ENCODE measurements at places on chromosomes 3 and 15.

- no peak for DNase-seq
Measured at GRCh38 chr15:67248011-67248505, 6.4 kb downstream of the AAGAB start.

- no peak for DNase-seq
Measured at GRCh38 chr3:47985381-47985780, 30.8 kb downstream of the MAP4 start.

GRCh38 chr15:57780471-57780870 lies 74.0 kb downstream of the POLR2M start:
- DNase-seq, result no peak

DNA sequence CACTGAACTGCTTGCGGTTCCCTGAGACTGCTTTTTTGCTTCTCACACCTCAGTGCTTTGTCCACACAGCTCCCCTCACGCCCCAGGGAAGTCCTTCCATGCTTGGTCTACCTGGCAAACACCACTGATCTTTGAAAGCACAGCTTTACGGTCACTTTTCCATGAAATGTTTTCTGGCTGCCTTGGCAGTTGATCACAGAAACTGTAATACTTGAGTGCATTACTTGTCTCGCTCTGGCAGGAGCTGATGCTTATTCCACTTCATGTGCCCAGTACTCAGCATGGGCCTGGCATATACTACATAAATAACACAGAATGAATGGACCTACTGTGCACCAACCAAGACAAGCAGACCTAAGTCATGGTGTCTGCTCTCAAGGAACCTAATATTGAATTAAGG lies 121.1 kb downstream of the MEX3B start:
- no peak for DNase-seq

GRCh38 chr3:101011136-101011535 lies 17.9 kb upstream of the ABI3BP start:
- DNase-seq, result no peak

DNA sequence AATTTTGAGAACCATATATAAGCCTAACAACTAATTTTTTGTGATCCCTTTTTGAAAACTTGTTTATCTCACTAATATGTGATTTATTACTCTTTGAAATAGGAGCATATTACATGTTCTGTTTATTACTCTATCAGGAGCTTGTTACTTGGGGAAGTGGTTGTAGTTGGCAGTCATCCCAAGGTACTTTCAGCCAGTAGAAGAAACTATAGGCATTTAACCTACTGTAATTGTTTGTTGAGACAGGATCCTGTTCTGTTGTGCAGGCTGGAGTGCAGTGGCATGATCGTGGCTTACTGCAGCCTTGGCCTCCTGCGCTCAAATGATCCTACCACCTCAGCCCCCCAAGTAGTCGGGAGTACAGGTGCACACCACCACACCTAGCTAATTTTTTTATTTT lies 195.6 kb downstream of the TCF12 start:
- no peak for DNase-seq

- no peak for DNase-seq
Measured at GRCh38 chr3:51371943-51372557, 13.0 kb upstream of the MANF start.

DNA sequence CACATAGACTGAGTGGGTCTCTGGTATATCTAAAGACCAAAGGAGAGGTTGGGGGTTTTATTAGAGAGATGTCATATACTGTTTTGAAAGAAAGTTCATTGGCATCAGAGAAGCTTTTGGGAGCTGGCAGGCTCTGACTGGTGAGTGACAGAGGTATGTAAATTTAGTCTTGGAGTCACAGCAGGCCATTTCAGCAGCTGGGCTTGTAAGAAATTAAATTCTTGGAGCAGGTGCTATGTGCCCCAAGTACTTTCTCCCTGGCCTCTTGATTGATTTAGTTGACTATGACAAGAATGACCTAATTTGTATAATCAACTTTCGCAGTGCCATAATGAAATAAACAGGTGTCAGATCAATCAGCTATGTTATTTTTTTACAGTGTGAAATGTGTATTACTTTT lies 47.8 kb upstream of the CDAN1 start:
- no peak for DNase-seq

DNA sequence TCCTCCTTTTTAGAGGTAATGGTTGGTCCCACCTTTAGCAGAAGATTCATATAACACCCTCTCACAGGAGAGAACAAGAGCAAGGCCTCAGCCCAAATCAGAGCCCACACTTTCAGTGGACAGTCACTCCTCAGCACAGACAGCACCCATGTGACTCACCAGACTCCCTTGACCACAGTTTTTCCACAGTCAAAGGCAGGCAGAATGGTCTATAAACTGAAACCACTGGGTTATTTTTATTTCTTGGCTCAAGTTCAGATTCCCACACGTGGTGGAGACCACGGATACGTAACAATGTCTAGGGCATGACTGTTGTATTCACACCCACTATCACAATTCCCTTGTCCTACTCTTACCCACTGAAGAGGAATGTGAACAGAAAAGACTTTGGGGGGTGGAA lies 237.8 kb upstream of the UBE2E1 start:
- no peak for DNase-seq

DNA sequence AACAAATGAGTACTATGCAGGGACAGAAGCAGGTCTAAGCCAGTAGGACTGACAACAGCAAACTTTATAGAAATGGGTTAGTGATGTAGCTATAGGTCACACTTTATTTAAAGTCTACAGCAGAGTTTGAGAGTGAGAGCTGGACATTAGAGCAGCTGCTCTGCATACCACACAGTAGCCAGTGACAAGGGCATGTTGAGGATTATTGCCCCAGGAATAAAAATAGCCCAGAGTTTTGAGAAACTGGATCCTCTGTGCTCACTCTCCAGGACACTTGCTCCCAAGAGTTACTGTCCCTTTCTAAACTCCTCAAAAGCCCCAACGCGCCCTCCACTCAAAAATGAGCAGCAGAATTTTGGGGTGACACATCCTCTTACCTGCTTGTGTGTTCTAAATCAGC lies 21.1 kb downstream of the LRTM1 start:
- DNase-seq, result no peak

- no peak for DNase-seq
Measured at GRCh38 chr3:60992395-60992794, 258.9 kb downstream of the FHIT start.

DNA sequence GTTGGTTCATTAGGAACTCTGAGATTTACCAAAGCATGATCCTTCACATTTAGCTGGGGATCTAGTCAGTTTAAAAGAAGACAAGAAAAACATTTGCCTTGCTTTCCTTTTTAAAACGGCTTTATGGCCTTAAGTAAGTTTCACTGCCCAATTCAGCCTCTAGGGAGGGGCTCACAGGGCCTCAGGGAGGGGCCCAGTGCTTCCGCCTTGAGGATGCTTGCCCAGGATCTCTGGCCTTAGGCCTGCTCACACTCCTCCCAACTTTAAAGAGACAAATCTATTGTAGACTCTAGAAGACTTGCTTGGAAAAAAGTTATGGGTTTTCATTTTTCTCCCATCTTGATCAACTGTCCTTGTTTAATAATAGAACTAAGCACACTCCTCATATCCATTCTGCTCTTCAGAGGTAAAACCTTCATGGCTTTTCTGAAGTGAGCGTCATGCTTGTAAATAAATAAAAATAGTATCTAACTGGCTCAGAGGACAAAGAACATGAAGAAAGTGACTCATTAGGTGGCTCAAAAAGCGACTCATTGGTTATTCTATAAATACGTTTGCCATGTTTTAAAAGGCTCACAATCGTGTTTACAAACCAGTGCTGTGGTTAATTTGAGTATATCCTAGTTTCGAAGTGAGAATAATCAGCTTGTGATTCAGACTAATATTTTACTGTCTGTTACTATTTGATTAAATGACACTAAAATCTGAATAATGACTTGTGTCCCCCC lies 13.7 kb downstream of the PDHB start:
- no peak for DNase-seq

DNA sequence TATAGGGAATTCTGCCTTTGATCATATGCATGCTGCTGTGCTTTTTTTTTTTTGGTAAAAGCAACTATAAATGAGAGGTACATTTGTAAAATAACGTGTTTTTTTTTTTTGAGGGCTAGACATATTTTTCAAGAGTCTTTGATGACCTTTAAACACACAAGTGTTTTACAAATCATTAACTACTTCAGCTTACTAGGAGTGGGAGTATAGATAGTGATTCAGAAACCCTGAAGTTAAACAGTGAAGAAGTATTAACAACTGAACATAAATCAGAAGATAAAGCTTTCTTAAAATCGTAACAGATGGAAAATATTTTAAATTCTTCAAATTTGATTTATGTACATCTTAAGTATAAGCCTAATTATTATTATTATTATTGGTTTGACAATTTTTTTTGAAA lies 2.9 kb upstream of the GMNC start:
- DNase-seq, result no peak

- no peak for DNase-seq
Measured at GRCh38 chr3:77040216-77040615, 317 bp downstream of the ROBO2 start.

- no peak for DNase-seq
Measured at GRCh38 chr3:26237036-26237682, 385.4 kb upstream of the LRRC3B start.

GRCh38 chr15:48388016-48388851 lies 57.0 kb downstream of the DUT start:
- DNase-seq, result no peak

GRCh38 chr3:52435246-52436101 lies 9.4 kb downstream of the SEMA3G start:
- no peak for DNase-seq

DNA sequence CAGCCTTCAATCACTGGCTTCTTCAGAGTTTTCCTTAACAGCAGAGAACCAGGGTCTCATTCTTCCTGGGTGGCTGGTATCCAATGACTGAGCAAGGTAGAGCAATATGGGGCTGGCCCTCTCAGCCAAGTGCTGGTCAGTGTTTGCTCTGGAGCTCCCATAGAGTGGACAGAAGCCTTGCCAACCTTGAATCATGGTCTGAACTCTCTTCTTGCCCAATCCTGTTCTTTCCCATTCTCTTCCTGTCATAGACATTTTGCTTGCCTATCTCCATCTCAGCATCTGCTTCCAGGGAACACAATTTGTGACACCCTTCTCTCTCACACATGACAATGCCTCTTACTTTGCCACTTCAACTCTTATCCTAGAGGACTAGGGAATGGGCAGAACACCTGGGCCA lies 245.6 kb upstream of the PEX5L start:
- no peak for DNase-seq

DNA sequence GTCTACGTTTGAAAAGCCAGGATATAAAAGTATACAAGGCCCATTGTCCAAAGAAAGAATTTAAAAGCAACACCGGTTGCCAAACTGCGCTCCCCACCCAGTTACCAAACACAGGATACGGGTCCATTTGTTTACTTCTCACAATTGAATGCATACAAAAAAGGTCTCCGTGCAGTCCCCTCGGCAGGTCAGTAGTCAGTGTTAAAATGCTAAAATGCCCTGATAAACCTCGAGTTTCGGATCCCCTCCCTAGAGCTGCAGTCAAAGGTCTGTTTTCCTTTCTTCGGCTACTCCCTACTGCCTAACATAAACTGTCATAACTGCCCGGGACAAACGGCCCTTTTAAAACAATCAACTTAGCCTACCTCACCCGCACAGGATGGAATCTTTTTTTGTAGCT lies 534.6 kb downstream of the FOXP1 start:
- no peak for DNase-seq

GRCh38 chr3:172519740-172520139 lies 3.5 kb downstream of the TNFSF10 start:
- DNase-seq, result no peak

- DNase-seq, result no peak
Measured at GRCh38 chr15:100920516-100921135, 1.5 kb downstream of the LRRK1 start.

- no peak for DNase-seq
Measured at GRCh38 chr3:22735373-22735772, 467.8 kb upstream of the UBE2E2 start.

- no peak for DNase-seq
Measured at GRCh38 chr3:106533788-106534160, 665.0 kb upstream of the CBLB start.

DNA sequence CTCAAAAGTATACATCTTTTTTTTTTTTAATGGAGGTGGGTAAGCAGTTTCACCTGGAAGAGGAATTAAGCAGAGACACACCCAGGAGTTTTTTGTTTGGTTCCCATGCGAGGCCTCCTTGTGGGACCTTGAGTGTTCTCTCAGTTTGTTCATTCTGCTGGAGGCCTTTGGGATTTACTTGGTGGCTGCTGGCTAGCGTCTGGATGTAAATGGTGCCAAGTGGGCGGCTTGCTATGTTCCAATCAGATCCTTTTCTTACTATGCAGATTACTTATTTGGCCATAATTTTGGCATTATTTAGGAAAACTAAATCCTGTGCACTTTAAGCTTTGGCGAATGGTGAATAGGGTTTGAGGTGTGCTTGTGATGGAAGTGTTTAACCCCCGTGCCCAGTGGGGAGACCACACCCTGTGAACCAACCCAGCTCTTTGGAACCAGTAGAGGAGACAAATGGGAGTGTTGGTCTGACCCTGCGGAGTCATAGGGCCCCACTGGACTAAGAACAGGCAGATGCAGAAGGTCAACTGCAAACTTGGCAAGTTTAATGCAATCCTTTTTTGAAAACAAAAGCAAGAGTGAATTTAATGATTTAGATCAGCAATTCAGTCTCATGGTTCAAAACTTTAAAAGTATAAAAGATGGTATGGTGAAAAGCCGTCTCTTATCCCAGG lies 79.4 kb downstream of the EBLN2 start:
- DNase-seq, result no peak

DNA sequence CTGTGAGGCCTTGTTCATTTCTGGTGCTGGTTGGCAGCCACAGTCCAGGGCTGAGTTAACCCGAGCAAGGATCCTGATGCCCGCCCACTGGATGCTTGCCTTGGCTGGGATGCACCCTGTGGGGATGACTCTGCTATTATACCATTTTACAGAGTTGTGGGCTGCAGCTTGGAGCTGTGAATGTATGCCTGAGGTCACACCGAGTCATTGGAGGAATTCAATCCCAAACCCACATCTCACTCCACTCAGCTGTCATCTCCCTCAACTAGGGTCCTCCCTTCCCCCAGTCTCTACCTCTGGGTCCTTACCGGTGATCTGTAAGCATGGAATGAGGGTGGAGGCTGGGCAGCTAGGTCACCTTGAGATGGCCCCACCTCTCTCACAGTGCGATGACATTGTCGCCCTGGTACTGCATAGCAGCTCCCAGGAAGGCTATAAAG lies 22.1 kb downstream of the MAPKAPK3 start:
- DNase-seq, result no peak

DNA sequence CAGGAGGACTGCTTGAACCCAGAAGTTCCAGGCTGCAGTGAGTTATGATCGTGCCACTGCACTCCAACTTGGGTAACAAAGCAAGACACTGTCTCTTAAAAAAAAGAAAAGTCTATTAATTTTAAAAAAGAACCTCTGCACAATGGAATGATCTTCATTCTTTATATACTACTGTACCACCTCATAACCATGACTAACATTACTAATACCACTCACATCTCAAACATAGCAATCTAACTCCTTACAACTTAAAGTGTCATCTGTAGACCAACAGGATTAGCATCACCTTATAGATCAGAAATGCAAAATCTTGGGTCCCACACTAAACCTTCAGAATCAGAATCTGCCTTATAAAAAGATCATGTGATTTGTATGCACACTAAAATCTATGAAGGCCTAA lies 48.8 kb upstream of the MAP4 start:
- no peak for DNase-seq
